Esophagus muscularis mucosa (tissue), 4 donors: ENCODE measurements at places on chromosomes 1 and 21.

DNA sequence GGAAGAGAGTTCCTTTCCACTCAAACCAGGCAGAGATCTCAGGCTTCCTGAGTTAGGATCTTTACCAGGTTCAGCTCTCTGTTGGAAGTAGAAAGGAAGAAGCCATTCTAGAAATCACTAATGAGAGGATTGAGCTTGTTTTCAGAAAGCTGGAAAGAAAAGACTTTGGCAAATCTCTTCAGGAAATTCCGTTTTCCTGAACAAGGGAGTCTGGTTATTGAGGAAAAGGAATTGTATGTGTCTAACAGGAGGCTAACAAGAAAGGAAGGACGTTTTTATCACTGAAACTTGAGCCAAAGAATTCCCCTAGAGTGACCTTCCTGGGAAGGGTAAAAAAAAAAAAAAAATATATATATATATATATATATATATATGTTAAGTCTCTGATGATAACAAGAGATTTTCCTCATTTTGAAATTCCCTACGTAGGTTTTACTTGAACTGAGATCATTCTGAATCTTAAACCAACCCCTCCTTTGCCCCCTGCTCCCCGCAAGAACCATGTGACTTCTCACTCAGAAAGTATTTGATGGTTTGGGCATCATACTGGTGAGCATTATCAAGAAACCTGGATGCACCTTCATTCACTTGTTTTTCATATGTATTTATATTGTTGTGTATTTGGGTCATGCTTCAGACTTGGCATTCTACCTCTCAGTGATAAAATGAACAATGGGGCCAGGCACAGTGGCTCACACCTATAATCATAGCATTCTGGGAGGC lies 98.4 kb upstream of the BMP8A start:
- DNase-seq, result no peak

GRCh38 chr1:21022279-21023040 lies 154.2 kb downstream of the EIF4G3 start:
- no peak for DNase-seq

DNA sequence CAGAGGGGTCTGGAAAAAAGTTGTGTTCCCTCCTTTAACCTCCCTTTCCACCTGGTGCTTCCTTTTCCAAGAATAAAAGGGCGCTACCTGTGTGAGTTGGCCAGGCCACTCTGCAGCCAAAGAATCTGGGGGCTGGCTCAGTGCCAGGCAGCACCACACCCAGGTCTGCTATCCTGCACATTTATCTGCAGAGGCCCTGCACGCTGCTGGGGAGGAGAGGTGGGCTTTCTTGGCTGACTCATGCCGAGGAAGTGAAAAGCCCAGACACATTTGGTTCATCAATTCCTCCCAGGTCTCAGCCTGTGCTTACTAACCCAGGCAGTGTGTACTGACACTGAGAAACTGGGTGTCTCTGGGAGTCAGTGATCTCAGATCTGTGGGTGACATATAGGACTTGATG lies 79.8 kb upstream of the F3 start:
- DNase-seq, result no peak

- no peak for DNase-seq
These were observed 10.7 kb downstream of the MR1 start for GRCh38 chr1:181044449-181044966.

DNA sequence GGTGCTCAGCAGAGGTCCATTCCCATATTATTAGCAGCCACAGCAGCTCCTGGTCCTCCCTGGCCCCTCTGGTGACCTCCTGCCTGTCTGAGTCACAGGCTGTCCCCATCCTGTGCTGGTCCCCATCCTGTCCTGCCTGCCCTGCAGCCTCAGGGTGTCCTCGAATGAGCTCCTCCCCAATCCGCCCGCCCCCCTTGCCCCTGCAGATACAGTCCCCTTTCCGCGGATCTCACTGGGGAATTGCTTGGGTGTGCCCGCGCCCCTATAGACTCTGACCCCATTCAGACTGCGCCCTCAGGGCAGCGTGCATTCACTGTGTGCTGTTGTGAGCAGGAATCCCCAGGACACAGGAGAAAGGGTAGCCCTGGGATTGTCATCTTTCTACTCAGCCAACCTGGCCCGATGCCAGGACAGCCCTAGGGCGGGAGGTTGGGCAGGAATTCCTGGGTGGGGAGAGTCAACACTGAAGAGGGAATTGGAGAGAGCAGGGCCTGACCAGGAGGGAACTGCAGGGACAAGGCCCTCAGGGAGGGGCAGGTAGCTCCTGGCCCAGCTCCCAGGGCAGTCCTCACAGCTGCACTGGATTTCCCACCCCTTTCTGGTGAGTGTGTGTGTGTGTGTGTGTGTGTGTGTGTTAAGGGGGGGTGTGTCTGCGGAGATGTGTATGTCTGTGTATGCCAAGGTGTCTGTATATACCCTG lies 1.1 kb upstream of the GUCA2A start:
- no peak for DNase-seq

GRCh38 chr1:173355281-173356031 lies 121.7 kb upstream of the PRDX6 start:
- peak; percentile 5 for DNase-seq

- DNase-seq, result peak; percentile 70
These were observed 204.3 kb upstream of the GRIK3 start for GRCh38 chr1:37238364-37239224.

DNA sequence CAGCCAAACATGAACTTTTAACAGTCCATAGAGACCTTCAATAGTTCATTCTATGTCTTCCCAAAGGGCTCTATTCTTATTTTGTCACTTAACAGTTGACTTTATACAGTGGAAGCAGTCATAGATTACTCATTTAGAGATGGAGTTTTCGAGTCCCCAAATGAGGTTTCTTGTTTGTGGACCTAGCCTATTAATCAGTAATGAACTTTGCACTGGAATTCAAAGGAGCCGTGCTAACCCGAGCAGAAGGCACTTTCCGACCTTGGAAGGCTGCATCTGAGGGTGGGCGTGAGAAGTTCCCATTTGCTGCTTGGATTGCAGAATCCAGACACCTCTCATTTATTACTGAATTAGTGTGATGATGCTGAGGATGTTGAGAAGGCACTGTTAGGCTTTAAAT lies 46.4 kb downstream of the TTC39A start:
- DNase-seq, result no peak

DNA sequence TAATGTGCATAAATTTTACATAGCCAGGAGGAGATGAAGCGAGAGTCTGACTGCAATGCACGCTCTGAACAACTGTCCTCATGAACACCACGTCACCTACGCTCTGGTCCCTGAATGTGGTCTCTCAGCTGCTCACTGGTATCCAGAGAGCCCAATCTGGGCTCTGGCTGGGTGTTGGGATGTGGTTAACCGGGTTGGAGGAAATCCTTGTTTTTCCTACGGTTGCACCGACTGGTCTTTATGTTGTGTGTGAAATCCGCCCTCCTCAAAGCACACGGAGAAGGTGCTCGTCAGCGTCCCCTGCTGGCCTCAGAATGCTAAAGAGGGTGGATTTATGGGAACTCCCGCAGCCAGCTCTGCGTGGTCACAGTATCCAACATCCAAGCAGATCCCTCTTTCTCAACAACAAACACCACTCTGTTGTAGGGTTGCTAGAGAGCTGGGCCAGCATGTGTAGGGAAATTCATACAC lies 51.8 kb upstream of the FAM89A start:
- DNase-seq, result no peak

DNA sequence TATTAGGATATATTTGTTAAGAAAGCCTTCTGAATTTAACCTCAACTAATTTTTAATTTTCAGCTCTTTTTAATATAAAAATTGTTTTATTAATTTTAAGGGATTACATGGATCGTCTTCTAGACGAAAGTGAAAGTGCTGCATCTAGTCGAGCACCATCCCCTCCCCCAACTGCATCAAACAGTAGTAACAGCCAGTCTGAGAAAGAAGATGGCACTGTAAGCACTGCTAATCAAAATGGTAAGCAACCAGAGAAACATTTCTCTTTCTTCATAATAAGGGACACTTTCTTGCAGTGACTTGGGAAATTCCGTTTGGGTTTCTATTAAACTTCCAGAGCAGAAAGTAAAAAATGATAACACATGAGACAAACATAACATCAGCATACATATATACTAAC lies 56.9 kb downstream of the MIER1 start:
- DNase-seq, result no peak

DNA sequence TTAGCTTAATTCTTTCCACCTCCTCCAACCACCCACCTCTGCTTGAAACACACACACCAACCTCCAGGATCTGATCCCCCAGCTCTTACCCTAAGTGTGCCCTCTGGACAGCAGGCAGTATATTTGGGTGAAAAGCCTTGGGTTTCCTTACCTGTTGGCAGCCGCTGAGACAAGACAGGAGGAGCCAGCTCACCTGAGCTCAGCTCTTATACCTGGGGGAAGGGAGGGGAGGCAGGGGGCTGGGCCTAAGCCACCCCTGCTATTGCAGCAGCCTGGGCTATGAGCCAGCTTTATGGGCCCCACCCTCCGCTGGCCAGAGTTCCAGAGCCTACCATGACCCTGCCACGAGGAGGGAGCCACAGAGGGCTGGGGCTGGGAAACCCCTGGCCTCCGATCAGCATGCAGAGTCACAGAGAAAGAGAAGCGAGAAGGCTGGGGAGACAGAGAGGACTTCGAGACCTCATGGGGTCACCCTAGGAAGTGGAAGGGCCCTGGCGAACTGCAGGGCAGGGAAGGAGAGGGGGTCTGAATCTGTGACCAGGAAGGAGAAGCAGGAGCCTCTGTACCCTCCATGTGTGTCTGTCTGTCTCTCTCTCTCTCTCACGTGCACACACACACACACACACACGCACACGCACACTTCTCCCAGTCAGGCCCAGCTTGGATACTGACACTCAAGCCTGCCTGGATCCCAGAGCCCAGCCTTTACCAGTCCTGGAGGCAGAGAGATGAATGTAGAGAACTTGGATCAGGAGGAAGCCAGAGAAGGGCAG lies at the start of gene S100A14:
TSS of gene S100A14 (minus strand) at position 182 of the 773 bp plus-strand sequence. CDS start 467 bp downstream, outside the sequence.
- DNase-seq, result no peak

GRCh38 chr1:27235827-27236226 lies 1.4 kb downstream of the WDTC1 start:
- DNase-seq, result no peak

DNA sequence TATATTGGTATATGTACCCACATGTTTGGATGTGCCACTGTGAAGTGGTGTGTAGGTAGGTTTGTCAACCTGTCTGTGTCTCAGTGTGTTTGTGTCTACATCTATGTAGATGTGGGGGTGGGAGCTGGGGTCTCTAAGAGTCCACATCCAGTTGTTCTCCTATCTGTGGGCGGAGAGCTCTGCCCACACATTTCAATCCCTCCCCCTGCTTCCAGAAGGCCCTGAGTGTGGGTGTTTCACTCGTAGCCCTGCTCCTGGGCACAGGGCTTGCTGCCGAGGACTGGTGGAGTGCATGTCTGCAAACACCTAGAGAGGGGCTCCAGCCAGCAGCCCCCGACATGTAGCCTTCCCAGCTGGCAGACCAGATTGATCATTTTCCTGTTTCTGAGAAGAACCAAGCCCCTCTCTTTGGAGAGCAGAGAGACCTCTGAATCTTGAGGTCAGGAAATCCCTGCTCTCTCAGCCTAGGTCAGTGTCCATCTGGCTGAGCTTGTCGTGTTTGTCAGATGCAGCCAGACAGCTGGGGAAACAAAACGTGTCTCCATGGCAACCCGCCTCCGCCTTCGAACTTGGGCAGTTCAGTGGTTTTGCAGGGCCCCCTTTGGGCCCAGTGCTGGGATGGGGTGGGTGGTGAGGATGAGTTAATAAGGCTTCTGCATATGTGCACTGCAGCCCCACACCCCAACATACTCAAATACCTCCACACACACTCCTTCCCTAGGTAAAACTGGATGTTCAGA lies 31.2 kb upstream of the SYNC start:
- DNase-seq, result no peak

DNA sequence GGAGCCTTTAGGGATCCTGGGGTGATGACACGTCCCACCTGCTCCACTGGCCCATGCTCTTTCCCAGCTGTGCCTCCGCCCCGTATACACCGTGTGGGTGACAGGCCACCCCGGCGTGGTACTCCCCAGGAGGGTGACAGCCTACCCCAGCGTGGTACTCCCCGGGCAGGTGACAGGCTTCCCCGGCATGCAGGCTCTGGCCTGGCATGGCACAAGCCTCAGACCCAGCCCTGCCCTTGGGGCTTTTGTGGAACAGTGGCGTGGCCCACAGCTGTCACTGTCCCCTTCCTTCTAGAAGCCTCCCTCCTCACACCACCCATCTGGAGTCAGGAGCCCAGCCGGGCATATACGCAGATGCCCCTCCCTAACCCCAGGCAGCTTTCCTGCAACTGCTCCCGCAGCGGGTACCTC lies 4.7 kb upstream of the PFKL start:
- DNase-seq, result no peak

GRCh38 chr1:162168261-162168660 lies 98.8 kb downstream of the NOS1AP start:
- DNase-seq, result no peak

DNA sequence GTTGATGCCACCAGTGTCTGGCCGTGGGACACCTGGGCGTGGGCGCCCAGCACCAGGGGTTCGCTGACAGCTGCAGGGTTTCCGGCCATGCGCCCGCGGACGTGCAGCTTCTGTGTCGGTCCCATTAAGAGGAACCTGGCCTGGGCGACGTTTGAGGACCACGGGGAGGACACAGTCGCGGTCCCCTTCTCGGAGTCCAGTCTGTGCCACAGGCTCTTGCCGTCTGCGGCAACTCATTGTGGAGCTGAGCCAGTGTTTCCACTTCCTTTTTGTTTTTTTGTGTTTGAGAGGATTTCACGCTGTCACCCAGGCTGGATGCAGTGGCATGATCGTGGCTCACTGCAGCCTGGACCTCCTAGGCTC lies 1.6 kb upstream of the C1orf159 start:
- DNase-seq, result no peak

DNA sequence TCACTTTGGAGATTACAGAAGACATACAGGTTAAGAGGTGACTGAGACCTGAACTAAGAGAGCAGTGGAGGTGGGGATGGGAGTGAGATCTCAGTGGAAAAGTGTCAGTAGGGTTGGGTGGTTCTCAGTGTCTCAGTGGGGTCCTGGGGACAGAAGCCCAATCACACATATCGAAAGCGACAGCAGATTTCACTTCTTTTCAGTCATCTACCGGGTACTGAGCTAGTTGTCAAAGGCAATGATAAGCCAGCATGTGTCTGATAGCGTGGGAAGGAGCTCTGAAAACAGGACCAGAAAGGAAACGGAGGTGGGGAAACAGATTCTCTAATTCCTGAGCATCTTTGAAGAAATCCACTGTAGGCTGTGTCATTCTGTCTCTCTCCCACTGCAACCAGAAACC lies 59.5 kb downstream of the RHOU start:
- DNase-seq, result no peak

GRCh38 chr1:233656032-233656635 lies 42.2 kb downstream of the KCNK1 start:
- DNase-seq, result no peak

GRCh38 chr1:235317168-235317567 lies 10.8 kb downstream of the ARID4B start:
- DNase-seq, result no peak

- DNase-seq, result no peak
These were observed 18.9 kb downstream of the FGGY start for GRCh38 chr1:59315529-59316463.

DNA sequence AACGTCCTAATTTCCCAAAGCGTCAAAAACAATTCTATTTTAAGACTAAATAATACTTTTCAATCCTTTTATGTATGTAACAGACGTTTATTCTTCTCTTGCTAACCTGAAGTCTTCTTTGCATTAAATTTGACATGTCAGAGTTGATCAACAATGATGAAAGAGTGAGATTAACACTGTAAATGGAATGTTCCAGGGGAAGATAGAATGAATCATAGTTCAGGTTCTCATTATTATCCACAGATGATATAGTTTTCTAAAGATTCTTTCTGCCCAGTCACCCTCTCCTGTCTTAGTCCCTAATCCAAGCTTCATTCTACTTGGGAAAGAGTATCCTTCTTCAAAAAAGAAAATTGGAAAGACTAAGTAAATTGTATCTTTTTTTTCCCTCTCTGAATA lies 38.9 kb downstream of the SDCCAG8 start:
- no peak for DNase-seq
